NCI-H526 (cell line): ENCODE measurements at places on chromosomes 3 and 15.

DNA sequence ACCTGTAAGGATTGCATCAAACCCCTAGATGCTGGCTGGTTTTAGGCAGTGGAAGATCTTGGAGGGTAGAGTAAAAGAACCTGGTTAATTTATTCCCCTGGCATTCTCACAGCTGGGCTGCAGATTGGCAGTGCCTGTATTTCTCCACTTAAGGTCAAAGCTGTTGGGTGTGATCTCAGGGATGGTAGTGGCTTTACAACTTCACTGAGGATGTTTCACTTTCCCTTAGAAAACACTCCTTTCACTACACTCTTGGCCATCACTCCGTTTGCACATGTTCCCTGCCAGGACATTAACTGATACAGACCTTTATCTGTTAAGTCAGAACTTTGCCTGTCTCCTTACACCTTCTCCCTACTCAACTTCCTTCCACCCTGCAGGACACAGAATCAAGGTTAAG lies 779.1 kb upstream of the SEMA6D start:
- DNase-seq = no peak

GRCh38 chr3:195549931-195550519 lies 6.9 kb upstream of the PPP1R2 start:
- no peak for DNase-seq

- DNase-seq = no peak
Observed at GRCh38 chr3:112464264-112464663, 35.0 kb downstream of the BTLA start.

GRCh38 chr3:70748593-70748992 lies 436.2 kb upstream of the MDFIC2 start:
- no peak for DNase-seq

DNA sequence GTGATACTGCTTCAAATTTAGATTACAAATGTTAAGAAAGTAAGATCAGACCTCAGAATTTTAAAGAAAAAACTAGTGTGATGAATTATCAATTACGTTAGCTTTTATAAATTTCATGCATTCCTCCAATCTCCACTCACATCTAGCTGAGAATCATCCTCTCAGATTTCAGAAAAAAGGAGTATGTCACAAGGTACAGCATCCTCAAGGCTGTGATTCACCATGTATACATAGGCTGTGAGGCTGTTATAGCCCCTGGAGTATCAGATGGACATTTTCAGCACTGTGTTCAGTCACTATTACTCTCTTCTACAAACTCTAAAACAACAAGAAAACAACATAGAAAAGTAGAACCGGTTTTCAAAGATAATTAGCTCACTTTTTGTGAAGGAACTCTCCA lies 214.4 kb downstream of the PCCB start:
- DNase-seq = no peak

DNA sequence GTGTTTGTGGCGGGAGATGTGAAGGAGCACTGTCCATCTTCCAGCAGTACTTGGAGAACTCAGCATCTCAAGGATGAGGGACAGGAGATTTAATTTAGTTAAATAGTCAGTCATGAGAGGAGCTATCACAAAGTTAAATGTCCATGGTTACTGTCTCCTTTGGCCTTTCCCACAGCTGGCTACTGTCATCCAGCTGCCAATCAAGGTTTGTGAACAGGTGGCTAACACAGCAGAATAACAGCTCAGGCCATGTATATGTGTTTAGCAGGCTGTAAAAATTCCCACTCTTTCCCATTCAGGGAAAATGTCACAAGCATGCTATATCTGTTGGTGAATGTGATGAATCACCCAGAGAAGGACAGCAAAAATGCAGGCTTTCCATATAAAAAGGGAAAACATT lies 120.5 kb downstream of the TMEM108 start:
- DNase-seq = no peak
